ENCODE measurements at places on chromosomes 13 and 19.
A peak's percentile ranks its signal among the peaks of the same experiment; 100 is the strongest.

DNA sequence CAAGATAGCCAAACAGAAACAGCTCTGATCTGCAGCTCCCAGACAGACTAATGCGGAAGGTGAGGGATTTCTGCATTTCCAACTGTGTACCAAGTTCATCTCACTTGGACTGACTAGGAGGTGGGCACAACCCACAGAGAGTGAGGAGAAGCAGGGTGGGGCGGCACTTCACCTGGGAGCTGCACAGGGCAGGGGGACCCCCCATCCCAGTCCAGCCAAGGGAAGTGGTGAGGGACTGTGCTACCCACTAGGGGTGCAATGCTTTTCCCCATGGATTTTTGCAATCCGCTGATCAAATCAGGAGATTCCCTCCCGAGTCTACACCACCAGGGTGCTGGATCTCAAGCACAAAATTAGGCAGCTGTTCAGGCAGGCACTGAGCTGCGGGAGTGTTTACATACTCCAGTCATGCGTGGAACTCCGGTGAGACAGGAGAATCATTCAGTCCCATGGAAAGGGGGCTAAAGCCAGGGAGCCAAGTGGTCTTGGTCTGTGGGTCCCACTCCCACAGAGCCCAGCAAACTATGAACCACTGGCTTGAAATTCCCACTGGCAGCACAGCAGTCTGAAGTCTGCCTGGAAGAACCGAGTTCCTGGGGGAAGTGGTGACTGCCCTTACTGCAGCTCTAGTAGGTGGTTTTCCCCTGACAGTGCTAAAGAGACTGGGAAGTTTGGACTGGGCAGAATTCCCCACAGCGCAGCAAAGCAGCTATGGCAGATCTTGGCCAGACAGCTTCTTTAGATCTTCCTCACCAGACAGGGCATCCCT lies 85.1 kb upstream of the UFM1 start:
- DNase-seq, result no peak

- DNase-seq, result no peak
Measured at GRCh38 chr13:78160793-78161192, 242.2 kb upstream of the EDNRB start.

DNA sequence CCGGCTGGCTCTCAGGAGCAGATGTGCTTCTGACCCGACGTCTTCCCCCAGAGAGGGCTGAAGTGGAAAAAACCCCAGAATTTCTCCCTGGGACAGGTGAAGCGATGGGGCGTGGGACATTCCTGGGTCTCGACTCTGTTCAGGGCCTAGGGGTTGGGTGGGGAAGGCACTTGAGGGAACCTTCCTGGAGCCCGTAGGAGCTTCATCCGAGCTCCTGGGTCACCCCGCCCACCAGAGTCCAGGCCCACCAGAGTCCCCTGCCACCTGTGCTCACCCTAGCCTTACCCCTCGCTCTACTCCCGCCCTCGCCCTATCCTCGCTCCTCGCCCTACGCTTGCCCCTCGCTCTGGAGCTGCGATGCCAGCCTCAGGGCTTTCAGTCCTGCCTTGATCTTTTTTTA lies 23.2 kb downstream of the EPN1 start:
- DNase-seq, result no peak

GRCh38 chr19:33473653-33474305 lies 47.8 kb downstream of the PEPD start:
- DNase-seq, result no peak

- DNase-seq, result peak; percentile 90
Measured at GRCh38 chr19:50728084-50728737, 5.0 kb downstream of the CLEC11A start.

- DNase-seq, result no peak
Measured at GRCh38 chr13:20772401-20773131, 1.2 kb downstream of the EEF1AKMT1 start.

GRCh38 chr13:106274551-106275203 lies 260.8 kb downstream of the EFNB2 start:
- no peak for DNase-seq

DNA sequence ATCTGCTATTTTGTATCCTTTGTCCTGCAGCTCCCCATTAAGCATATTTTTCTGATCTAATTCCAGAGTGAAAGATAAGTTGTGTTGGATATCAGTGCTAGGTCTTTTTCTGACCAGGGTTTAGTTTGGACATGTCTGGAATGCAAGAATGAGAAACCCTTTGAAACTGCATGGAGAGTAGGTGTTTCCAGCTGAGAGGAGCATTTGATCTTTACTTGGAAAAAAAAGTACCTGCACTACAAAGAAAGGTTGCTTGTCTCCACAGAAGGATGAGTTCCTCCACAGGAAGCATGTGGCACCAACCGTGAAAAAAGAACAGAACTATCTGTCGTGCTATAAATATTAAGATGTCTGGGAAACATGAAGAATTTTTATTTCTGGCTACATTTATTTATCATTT lies 36.6 kb upstream of the MED4 start:
- no peak for DNase-seq
